ENCODE measurements at places on chromosomes 12 and 14.

DNA sequence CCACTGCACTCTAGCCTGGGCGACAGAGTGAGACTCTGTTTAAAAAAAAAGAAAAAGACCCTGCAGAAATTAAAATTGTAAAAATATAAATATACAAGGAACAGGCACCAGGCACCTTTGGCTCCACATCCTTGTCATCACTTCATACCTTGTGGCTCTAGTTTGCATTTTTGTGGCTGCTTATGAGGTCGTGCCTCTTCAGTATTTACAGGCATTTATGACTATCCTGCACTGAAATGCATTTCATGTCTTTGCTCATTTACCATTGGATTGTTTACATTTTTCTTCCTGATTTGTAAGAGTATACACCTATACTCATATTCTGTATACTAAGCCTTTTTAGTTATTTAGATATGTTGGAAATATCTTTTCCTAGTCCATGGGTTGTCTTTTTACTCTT is 20.1 kb downstream of the BICD1 start:
- no peak for DNase-seq

DNA sequence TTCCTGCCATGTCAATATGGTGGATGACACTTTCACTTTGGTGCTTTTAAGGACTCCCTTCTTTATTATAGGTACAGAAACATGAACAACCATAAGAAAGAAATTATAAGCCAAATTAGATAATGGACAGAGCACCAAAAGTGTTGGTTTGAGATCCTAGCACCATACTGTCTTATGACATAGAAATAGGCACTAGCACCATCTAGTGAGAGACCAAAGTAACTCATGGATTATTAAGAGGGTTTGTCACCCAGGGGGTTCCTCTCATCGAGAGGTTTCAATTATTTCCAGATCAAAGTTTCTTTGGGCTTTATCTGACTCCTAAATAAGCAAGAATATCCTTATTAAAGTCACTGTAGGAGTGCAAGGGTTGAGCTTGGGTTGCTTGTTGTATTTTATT is 153.0 kb upstream of the DIO2 start:
- DNase-seq, result no peak

- DNase-seq, result no peak
Observed at GRCh38 chr12:119372540-119372939, 38.0 kb downstream of the CCDC60 start.

- no peak for DNase-seq
Observed at GRCh38 chr12:79452906-79453305, 237.9 kb downstream of the PAWR start.

DNA sequence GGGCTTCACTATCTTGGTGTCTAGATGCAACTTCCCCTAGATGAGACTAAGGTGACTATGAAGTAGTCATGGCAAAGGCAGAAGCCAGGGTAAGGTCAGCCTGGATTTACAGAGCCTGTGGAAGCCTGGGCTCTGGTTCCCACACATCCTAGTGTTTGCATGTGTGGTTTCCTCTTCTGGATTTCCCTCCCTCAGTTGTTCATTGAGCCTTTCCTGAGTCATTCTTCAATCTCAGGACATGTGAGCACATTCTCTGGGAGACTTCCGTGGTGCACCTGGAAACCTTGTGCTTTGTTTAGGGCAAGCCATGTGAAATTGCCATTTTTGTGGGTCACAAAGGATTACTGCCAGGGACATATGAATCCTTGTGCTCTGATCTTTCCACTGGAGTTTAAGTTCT is 236.6 kb downstream of the C12orf75 start:
- no peak for DNase-seq

- DNase-seq, result no peak
Observed at GRCh38 chr14:60756847-60757246, 22.3 kb downstream of the MNAT1 start.

DNA sequence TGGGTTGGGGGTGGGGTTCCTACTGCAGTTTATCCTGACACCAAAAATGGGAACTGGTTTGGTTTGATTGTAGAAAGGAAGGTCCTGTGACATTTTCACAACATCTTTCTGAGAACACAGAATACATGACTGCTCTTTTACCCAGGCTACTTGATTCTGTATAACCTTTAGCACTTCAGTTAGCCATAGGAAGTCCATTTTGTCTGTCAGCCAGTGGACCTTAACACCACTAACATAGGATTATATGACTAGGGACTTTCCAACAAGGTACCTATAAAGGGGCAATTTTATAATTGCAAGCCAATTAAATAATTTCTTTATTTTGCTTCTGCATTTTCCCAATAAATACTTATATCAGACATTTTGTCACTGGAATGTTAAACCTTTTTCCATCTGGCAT is 489.2 kb upstream of the MIS18BP1 start:
- DNase-seq, result no peak

DNA sequence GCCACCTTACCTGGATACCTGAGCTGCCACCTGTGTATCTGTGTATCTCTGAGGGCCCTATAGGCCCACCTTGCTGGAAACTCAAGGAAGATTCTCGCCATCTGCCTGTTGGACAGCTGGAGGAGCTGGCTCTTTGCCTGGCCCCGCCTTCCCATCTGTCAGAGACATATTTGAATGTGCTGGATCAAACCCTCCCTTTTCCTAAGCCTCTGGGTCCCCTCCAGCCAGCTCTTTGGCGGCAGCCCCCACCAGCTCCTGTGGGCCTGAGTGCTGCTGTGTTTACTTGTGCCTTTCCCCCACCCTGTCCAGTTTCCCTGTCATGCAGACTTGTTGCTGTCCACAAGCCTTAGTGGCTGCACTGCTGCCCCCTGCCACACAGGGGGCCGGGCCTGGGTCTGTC is 55.9 kb upstream of the SRSF5 start:
- DNase-seq, result no peak

DNA sequence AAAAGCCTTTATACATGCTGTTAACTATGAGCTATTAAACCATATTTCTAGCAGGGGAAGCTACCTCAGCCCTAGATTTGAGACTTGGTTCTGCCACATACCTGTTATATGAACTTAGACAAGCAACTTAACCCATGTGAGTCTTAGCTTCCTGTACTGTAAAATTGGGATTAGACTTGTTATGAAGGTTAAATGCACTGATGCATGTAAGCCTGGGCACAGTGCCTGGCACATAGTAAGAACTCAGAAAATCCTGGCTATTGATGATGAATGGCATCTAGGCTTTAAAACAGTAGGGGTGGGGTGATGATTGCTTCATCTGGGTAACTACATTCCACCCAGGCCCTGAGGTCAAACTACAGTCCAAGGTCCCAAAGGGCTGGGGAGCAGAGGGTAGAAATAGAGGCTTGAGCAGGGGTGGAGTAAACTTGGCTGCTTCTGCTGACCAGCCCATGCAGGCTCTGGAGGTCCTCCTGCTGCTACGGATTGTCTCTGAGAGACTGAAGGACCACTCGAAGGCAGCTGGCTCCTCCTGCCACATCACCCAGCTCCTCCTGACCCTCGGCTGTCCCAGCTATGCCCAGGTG is 11.3 kb downstream of the ESPL1 start:
- DNase-seq, result no peak

- no peak for DNase-seq
Observed at GRCh38 chr14:55847766-55848165, 267.8 kb downstream of the KTN1 start.

DNA sequence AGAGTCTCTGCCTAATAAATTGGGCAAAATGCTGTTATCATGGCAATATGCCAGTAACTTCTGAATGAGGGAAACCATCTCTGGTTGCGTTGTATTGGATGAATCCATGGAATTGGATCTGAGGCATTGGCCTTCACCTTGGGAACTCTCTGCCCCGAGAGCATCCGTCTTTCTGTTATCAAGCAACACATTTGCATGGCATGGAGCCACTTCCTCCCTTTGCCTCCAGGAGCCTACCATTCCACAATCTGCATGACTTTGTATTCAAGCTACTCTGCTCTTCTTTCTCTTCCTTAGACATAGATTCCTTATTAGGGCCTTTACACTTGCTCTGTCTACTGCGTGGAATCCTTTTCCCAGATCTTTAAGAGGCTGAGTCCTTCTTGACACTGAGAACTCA is 57.2 kb downstream of the RIC8B start:
- DNase-seq, result no peak

DNA sequence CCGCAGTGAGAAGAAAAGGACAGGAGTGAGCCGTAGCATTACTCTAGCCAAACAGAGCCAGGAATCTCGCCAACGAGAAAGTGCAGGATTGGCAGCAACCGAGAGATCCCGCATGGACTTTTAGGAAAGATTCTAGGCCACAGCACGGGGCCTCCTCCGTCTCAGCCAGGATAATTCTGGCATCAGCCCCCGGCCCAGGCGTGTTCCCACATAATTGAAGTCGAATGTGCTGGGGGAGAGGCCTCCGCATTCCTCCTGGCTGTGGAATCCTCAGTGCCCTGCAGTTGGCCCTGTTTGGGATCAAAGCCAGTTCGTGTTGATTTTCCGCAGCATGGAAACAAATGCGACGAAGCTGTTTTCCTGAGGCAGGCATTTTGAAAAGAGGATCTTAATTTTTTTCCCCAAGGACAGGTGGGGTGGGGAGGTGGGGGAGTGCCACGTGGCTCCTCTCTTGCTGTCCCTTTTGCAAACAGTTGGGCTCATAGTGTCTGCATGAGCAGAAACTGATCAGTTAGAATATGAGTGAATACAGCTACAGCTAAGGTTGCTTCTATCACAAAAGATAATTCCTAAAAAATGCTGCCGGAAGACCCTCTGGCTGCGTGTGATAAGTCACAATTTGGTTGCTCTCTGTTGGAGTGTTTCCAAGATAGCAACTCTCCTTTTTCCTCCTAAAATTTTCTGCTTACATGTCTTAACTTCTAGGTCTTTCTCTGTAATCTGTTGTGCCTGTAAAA is 37.3 kb upstream of the ATXN2 start:
- no peak for DNase-seq

- no peak for DNase-seq
Observed at GRCh38 chr14:89503431-89503996, 86.5 kb upstream of the FOXN3 start.

GRCh38 chr12:124168016-124168786 is 126.7 kb upstream of the RFLNA start:
- no peak for DNase-seq

DNA sequence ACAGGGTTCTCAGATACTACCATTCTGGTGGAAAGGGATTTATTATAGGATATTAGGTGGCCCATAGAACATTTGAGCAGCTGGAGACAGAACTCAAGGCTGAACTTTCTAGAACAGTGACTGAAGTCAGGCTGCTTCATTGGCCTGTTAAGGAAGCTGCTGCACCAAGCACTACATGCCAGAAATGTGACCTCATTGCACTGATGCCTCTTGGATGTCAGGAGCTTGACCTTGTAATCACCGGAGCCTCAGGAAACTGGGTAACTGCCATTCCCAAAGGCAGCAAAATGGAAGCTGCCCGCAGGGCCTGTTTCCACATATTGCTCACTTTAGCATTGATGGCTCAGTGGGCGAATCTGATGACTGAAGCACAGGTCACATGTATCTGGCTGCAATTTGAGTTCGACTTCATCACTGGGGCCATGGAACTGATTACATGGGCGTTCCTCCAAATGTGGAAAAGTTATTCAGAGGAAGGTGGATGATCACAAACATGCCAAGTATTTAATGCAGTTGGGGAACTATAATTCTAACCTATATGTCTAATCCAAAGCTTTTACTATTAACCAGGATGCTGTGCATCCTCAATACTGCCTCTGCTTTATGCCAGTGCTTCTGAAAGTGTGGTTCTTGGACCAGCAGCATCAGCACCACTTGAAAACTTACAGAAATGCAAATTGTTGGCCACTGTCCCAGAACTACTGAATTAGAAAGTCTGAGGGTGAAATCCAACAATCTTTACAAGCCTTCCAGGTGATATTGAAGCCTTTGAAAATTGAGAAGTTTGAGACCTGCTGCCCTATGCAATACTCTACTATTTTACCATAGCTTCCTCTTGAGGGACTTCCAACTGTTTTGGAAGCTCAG is 337.2 kb upstream of the NAV3 start:
- DNase-seq, result no peak

- DNase-seq, result no peak
Observed at GRCh38 chr14:29042551-29042950, 276.0 kb downstream of the FOXG1 start.

GRCh38 chr14:74569387-74569786 is 42.6 kb downstream of the LTBP2 start:
- no peak for DNase-seq

DNA sequence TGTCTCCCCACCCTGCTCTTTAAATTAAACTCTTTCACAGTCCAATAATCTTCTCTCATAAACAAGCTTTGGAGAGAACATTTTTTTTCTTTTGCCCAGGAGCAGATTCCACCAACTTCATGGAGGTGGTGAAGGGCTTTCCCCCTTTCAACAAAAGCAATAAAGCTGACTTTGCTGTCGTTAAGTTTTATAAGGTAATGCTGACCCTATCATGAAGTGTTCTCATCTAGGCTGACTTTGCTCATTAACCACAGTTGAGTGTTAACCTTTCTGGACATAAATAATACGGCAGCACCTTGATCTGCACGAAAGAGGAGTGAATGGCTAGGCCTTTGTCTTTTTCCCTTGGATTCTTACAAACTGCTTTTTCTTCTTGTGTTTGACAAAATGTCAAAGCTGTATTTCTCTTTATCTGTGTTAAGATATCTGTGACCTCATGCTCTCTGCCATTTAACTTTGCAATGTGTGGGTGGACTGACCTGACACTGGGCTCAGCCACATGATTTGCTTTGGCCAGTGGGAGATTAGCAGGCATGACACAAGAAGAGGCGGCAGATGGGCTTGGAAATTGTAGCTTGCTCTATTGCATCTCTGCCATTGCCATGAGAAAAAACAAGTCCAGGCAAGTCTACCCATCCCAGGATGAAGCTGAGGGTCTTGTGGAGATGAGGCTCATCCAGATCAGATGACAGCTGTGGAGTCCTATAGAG is 470.9 kb upstream of the CCDC196 start:
- DNase-seq, result no peak

- no peak for DNase-seq
Observed at GRCh38 chr14:90533591-90534021, 136.8 kb downstream of the CALM1 start.

GRCh38 chr14:77139540-77140358 is 1.8 kb downstream of the ZDHHC22 start:
- DNase-seq, result no peak

DNA sequence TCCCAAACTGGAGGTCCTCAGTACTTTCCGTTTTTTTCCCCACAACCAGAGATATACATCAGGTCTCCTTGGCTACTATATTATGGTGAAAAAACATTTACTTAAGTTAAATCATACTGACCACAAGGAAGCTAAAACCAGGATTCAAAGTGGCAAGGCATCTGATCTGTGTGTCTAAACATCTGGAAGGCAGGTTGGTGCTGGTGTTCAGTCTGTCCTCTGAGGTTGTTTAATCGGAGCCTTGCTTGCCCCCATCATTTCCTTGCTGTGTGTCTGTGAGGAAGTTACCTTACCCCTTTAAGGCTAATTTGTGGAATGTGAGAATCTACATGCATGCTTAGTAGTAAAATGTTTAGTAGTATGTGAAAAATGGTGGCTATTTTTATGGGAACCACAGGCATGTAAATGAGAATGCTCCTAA is 75.6 kb downstream of the GALNT4 start:
- DNase-seq, result no peak

- DNase-seq, result no peak
Observed at GRCh38 chr12:77861317-77861716, 30.6 kb downstream of the NAV3 start.

GRCh38 chr12:12654691-12655460 is 41.1 kb downstream of the GPR19 start:
- no peak for DNase-seq
